Stimulated activated CD4-positive, alpha-beta T cell treated with anti-CD3 and anti-CD28 coated beads, TNF-alpha, amount 100 ng/mL, for 4 hours (primary cell): ENCODE measurements at places on chromosomes 5 and 9.

GRCh38 chr5:175215906-175216305, 228.1 kb downstream of the DRD1 start:
- DNase-seq: no peak

- DNase-seq: no peak
These were observed 47.0 kb downstream of the RAPGEF1 start for GRCh38 chr9:131692612-131693562.

- no peak for DNase-seq
These were observed 1899.9 kb downstream of the MAT2B start for GRCh38 chr5:165405340-165405739.

GRCh38 chr5:58259685-58260152, 200.2 kb downstream of the PLK2 start:
- DNase-seq: no peak

- DNase-seq: no peak
These were observed 101.7 kb downstream of the CDH18 start for GRCh38 chr5:19886123-19886917.

DNA sequence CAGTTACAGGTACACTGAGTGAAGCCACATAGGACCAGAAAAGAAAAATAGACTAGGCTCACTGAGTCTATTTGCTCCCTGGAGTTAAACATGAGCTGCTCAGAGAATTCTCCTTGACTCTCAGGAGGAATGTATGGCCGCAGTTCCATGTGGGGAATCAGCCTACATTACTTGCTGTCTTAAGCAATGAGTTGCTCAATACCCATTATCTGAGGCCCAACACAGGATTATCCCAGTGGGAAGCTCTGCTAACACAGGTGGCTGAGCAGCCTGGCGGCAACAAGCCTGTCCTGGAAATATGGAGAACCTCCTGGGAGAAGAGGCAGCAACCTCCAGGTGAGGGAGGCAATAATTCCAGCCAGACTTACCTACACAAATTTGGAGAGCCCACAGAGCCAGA, 177.5 kb upstream of the NREP start:
- no peak for DNase-seq

DNA sequence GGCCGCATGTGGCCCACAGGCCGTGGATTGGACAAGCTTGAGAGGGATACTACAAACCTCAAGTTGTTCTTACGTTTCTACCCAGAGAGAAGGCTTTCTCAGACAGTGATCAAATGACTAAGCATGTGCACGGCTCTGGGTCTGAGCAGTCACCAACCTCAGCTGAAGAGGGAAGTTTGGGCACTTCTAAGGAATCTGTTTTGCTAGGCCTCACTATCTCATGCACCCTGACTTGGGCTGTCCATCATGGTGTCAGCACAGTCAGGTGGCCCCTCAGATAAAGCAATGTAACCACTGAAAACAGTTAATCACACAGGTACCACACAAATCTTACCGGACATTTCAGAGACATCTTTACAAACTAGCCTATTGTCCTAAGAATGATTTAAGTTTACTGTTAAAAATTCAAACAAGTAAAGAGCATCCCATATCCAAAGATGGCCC, 24.6 kb downstream of the CSF2 start:
- no peak for DNase-seq

DNA sequence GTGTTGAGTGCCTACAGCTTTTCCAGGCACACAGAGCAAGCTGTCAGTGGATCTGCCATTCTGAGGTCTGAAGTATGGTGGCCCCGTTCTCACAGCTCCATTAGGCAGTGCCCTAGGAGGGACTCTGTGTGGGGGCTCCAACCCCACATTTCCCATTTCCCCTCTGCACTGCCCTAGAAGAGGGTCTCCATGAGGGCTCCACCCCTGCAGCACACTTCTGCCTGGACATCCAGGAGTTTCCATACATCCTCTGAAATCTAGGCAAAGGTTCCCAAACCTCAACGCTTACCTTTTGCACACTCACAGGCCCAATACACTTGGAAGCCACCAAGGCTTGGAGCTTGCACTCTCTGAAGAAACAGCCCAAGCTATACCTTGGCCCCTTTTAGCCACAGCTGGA, 131.3 kb downstream of the DEPDC1B start:
- DNase-seq: no peak

GRCh38 chr5:155833287-155833686, 493.7 kb upstream of the SGCD start:
- no peak for DNase-seq

DNA sequence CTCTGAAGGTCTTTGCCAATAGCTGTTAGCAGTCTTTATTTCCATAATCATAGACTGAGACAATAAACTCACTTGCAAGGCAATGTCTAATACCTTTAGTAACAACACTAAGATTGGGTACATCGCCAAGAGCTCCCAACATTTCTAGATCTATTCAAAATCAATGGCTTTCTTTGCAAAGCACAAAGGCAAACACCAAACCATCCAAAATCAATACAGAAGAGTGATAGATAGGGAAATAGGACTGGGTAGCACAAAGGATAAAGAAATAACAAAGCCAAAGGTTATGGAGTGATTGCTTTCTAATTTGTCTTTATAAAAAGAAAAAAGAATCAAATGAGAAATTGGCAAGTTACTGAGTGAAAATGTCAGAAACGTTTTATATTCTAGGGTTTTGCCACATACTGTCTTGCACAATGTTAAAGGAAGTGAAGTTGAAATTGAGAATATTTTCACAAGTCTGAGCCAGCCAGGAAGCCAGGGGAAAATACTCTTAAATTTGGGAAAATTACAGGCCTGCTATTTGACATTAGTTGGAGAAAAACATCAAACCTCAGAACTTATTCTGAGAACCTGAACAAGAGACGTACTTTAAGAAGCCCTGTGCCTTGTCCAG, 53.3 kb upstream of the LHFPL2 start:
- DNase-seq: no peak

- DNase-seq: no peak
These were observed 67.1 kb upstream of the SMIM15 start for GRCh38 chr5:61229416-61229815.

DNA sequence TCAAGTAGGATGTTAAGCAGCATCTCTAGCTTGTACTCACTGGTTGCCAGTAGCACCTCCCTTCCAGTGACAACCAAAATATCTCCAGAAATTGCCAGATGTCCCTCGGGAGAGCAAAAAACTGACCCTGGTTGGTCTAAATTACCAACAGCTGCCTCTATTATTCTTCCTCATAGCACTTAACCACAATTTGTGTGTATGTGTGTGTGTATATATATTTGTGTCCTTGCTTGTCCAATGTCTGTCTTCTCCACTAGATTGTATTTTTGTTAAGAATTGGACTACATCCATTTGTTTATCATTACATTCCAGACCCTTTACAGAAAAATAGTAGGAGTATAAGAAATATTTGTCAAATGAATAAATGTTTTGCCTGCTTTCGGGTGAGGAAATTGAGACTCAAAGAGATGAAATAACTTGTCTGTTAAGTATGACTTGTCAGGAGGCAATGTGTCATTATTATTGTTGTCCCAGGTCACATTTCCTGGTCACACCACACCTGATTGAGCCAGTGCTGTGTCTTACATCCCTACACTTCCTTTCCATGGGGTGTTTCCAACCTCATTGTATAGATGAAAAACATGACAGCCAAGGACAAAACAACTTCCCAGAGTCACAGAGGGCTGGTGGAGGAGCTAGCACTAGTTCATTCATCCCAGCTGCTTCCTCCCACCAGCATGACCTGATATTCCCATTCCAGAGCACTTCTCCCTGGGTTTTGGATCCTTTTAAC, 11.4 kb upstream of the GRPEL2 start:
- no peak for DNase-seq

- no peak for DNase-seq
These were observed 158.0 kb downstream of the DMRT2 start for GRCh38 chr9:1208157-1208556.

DNA sequence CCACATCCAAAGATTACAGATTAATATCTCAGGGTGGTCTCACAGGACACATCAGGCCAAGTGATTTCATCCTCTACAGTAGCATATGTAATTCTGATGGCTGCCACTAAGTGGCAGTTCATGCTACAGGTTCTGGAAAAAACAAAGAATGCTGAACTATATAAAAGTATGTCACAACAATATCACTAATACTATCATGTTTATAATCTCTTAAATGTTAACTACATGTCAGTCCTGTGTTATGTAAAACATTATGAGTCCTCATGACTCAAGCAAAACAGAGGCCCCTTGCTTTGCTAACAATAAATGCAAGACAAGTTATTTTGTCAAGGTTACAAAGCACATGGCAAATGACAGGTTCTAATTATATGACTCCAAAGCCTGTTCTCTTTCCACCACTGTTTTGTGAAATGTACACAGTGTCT, 233.2 kb downstream of the FBXL17 start:
- no peak for DNase-seq

DNA sequence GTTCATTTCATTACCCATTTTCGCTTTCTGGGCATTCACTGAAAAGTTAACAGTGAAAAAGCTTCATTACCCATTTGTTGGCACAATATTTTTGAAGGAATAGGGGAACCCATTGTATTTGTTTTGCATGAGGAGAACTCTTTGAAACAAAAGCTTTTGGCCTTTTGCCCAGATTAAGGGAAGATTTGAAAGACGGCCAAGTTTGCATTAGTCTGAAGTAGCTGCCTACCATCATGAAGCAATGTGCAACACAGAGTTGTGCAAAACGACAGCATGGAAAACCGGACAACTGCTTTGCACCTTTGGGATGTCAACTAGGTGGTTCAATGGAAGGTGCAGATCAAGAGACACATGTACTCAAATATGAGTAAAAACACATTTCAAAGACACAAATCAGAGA, 84.9 kb downstream of the TRPM3 start:
- no peak for DNase-seq

DNA sequence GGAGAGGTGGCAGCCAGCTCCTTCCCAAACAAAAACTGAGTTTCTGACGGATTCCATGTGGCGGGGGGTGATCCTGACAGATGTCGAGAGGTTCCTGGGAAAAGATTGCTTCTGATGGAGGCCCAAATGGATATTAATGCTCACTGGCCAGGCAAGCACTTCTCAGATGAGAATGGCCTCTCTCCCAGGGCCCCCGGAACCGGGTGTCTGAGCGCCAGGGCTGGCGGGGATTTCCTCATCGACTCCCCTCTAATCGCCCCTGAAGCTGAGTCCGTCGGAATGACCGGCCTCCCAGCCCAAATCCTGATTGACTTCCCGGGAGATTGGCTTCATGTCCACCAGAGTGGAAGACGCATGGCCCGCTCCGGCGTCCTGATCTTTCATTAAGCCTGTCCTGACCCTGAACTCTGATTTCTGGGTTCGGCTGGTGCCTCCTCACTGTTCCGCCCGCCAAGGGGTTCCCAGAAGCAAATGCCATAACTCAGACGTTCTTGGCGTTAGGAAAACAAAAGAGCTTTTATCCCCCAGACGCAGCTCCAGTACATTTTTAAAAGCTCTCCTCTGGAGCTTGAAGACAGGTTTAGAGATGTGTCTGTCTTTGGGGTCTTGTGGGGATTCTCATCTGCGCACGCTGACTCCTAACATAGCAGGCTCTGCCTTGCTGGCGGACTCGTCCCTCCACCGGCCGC, 17.6 kb downstream of the FIBCD1 start:
- DNase-seq: no peak

DNA sequence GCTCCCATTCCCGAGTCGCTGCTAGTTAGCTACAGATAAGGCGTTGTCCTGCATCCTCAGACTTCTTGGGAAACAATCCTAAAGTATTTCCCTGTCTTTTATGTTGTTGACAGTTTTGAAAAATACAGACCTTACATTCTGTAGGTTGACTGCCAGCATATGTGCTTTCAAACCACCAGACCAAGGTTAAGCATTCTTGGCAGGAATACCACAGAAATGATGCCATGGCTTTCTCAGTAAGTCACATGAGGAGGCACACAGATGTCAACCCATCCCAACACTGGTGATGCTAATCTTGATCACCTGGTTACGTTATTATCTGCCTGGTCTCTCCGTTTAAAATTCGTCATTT, 871 bp downstream of the GLE1 start:
- no peak for DNase-seq

- DNase-seq: no peak
These were observed 27.1 kb upstream of the ZNF462 start for GRCh38 chr9:106835840-106836239.

DNA sequence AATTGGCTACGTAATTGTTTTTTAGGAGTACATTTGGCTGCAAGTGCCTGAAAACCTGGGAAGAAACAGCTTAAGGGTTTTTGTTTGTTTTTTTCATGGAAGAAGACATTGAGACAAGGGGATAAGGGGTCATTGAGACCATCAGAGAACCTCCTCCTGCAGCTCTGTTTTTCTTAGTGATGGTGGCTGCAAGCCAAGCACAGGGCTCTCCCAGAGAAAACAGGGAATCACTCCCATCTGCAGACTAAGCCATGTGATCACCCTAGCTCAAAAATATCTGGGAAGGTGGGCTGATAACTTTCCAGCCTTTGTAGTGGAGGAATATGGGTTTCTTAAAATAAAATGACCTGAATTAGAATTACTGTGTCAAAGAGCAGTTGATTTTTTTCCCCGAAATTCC, 25.1 kb downstream of the PALM2AKAP2 start:
- no peak for DNase-seq

DNA sequence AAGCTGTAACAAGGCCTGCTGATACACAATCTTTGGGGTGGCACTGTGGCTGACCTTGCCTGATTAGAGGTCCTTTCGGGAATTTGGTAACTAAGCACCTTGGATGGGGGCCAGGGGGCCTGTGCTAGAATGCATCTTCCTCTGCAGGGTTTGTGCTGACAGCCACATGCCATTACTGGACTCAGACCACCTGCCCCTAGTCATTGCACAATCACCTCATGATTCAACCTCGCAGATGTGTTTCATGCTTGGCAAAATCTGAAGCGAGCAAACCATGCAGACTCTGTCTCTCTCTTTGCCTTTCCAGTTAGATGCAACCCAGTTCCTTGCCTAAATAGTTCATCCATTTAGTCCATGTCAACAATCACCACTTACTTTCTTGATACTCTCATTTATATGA, 96.5 kb upstream of the ERCC6L2 start:
- DNase-seq: no peak

DNA sequence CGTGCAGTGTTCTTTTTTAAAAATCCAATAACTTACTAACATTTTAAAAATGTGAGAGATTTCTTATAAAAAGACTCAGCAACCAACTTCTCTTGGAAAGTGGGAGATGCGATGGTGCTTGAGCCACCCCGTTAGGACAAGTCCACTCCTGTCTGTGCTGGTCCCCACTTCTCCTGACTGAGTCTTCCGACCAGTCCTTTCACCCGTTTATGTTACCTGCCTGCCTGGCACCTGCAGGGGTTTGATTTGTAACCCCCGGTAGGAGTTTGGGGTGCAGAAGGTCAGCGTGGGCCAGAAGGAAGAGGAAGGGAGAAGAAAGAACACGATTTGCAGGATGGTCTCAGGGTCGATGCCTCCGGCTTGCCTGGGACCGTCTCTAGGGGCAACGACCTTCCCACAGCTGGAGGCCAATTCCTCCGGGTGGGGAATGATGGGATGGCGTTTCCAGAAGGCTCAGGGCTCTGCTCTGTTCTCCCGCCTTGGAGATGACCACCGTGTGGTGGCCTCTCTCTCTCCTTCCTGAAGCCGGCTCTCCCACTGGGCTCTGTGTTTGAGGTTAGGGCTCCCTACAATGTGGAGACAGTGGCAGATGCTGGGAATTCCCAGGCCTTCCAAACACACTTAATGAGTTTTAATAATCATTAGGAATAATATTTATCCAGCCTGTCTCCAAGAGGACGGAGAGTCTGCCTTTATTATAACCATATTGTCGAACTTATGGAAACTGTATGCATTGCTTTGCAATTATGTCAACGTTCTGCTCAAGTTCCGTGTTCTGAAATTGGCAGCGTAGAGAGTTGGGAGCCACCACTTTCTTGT, 14.8 kb downstream of the COL27A1 start:
- DNase-seq: no peak

- no peak for DNase-seq
These were observed 21.3 kb upstream of the KCNIP1 start for GRCh38 chr5:170482511-170482910.

- DNase-seq: no peak
These were observed 239.1 kb downstream of the ENC1 start for GRCh38 chr5:74401281-74401945.
